Peyer's patch (tissue), 4 donors: ENCODE measurements at places on chromosomes 2 and 18. TPM values are rescaled to one million over a fixed set of nuclear protein-coding genes. Genes with fewer than 3 reads are reported as not detected.

PARD6G gene
- 3.7 TPM for total RNA-seq

DES gene
- 85.0 TPM for total RNA-seq

MARCO gene
- 8.2 TPM for total RNA-seq

SLC23A3 gene
- total RNA-seq = 111 TPM

GRHL1 gene
- 1.3 TPM for total RNA-seq

CIB4 gene
- not detected for total RNA-seq

MOGAT1 gene
- not detected for total RNA-seq

CROCC2 gene
- total RNA-seq = not detected

CAVIN2 gene
- total RNA-seq = 49.5 TPM

- DNase-seq = no peak
Observed at GRCh38 chr2:233853883-233854240, 473 bp downstream of the HJURP start.

- no peak for DNase-seq
Observed at GRCh38 chr2:68857855-68858456, 13.2 kb downstream of the BMP10 start.

DNA sequence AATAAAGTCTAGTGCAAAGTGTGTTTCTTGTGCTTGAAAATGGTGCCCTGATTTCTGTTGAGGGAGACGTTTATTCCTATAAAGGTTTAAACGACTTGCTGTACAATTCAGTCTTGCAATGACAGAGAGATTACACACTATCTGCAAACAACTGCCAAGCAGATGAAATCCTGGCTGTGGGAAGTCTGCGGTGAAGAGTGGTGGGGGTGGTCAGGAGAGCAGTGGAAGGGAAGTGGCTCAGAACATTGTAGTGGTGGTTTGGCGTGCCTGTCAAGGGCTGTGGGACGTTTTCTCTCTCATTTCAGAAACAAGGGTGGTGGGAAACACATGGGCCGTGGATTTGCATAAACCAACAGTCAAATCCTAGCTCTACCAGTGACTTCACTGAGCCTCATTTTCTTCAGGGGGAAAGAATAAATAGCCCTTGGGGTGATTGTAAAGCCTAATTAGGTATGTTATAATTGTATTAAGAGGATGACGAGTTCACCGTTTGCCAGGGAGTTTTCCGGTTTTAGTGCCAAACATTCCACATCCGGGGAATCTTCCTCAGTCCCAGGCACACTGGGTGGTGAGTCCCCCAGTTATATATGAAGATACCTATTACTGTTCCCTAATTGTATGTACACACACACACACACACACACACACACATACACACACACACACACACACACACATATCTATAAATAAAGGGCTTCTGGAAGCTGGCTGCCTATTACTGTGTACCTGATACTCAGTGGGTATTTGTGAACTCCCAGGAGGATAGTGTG is 115.0 kb downstream of the SPTBN1 start:
- DNase-seq = peak; percentile 92

- DNase-seq = no peak
Observed at GRCh38 chr2:180999274-180999964, 19.0 kb downstream of the UBE2E3 start.

DNA sequence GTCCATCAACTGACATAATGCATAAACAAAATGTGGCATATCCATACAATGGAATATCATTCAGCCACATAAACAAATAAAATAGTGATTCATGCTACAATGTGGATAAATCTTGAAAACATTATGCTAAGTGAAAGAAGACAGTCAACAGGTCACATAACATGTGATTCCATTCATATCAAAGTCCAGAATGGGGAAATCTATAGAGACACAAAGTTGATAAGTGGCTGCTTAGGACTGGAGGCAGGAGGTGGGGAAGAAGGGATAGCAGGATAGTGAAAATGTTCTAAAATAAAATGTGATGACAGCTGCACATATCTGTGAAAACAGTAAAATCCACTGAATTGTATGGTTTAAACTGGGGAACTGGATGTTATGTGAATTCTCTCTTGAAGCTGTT is 18.7 kb downstream of the CFAP53 start:
- DNase-seq = no peak

DNA sequence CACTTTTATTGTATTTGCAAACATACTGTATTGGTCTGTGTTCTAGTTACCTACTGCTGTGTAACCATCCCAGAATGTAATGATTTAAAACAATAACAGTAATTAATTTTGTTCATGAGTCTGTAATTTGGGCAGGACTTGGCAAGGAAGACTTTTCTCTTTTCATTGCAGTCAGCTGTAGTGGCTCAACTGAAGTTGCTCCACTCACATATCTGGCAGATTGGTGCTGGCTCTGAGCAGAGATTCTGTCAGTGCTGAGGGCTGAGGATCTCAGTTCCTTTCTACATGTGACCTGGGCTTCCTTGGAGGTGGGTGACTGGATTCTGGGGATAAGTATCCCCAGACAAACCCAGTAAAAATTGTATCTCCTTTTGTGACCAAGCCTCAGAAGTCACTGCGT is 26.6 kb downstream of the PTPN4 start:
- no peak for DNase-seq

DNA sequence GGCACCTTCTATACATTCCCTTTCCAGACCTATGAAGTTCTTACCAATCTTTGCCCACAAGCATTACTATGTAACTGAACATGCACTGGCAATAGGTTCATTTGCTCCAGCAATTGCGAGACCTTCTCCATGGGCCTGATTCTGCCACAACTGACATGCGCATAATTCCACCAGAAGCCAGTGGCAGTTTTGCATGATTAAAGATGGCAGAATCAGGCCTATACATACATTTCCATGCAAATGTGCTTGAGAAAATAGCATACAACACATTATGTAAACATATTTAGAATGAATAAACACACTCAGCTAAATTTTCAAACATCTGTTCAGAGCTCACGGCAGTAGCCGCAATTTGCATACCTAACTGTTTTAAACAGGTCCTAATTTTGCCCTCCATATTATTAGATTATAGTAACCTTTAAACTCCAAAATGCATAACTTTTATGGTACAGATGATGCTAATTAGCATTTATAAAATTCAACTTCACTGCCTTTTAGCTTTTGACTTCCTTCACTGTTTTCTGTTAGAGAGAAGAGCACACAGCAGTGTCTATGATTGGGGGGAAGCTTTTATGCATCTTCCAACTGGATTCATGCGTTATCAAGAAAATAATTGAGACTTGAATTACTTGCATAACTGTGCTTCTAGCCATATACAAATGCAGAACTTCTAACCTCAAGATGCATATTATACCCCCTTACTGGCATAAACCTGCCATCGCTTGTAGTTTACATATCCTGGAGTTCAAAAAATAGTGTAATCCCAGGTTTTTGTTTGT is 155.3 kb upstream of the CDH19 start:
- DNase-seq = no peak

DNA sequence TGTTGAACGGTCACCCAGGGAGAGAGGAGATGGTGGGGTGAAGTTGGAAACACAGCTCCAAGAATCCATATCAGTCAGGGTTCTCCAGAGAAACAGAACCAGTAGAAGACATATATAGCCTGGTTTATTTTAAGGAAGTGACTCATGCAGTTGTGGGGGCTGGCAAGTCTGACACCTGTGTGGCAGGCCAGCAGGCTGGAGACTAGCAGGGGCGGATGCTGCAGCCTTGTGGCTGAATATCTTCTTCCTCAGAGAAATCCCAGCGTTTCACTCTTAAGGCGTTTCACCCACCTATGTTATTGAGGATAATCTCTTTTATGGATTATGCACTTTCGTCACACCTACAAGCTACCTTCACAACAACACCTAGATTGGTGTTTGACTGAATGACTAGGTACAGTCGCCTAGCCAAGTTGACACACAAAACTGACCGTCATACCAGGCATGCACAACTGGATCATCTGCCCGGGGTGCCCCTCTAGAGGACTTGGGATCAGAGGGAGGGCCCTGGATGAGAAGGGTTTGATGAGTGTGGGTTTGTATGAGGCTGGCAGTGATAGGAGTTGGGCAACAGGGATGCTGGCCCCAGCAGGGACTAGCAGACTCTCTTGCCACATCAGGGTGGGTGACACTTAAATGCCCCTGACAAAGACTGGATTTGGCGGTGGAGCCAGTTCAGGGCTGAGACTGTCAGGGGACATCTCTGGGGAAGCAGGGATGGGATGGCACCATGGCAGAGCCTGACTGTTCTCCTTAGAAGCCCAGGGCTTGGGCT is 23.4 kb downstream of the MROH2A start:
- DNase-seq = no peak
